Tibial nerve (tissue), 4 donors: ENCODE measurements at places on chromosomes 16 and 17. TPM values are rescaled to one million over a fixed set of nuclear protein-coding genes. Genes with fewer than 3 reads are reported as not detected.

- H3K4me3 ChIP-seq: no peak overlapping the region
- H3K36me3 ChIP-seq: no peaks in the 10 kb centered on the region
- no peaks in the 10 kb centered on the region for H3K4me1 ChIP-seq
- no peaks in the 10 kb centered on the region for H3K27me3 ChIP-seq
Measured at GRCh38 chr17:37318931-37319594, 56.7 kb upstream of the C17orf78 start.

DNA sequence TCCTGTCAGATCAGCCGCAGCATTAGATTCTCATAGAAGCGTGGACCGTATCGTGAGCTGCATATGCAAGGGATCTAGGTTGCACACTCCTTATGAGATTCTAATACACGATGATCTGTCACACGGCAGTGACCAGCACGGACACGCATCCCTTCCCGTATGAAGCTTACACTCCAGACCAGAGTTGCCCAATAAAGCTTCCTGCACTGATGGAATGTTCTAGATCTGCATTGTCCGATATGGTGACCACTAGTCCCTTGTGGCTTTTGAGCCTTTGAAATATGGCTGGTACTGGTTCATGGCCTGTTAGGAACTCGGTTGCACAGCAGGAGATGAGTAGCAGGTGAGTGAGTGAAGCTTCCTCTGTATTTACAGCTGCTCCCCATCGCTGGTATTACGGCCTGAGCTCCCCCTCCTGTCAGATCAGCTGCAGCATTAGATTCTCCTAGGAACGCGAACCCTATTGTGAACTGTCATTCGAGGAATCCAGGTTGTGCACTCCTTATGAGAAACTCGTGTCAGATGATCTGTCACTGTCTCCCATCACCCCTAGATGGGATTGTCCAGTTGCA, 49.8 kb upstream of the ZCCHC14 start:
- DNase-seq: no peak
- no peaks in the 10 kb centered on the region for H3K27me3 ChIP-seq
- H3K36me3 ChIP-seq: no peaks in the 10 kb centered on the region
- no peak overlapping the region for H3K27ac ChIP-seq
- no peaks in the 10 kb centered on the region for H3K4me1 ChIP-seq
- no peak overlapping the region for H3K4me3 ChIP-seq

DNA sequence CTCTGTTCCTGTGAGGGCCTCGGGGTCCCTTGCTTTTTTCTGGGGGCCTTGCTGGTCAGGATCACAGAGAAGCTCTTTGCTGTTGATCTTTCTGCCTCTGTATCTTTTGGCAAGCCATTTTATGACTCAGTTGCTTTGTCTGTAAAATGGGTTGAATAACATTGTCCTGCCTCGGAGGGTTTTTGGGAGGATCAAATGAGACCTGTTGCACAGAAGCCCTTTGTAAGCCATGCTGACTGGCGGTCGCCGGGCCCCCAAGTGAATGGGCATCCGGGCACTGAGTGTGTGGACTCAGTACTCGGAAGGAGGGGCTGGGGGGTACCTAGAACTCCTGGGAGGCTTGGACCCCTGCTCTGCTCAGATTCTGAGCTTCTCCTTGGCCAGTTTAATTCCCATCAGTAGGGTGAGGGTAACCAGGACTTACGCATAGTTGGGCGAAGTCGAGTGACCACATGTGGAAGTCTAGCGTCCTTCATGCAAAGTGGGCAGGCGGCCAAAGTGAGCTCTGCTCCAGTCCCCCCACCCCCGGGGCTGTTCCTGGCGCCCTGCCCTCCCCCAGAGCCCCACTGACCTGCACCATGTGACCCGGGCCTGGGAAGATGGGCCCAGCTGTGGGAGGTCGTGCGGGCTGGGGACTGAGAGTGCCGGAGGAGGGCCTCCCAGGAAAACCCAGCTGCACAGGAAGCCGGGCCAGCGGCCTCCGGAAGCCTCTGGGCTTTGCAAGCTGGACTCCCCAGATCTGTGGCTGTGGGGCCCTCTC, 284.0 kb downstream of the SEC14L1 start:
- no peaks in the 10 kb centered on the region for H3K27me3 ChIP-seq
- H3K27ac ChIP-seq: peak overlapping the region; percentile 74
- no peaks in the 10 kb centered on the region for H3K4me1 ChIP-seq
- no peaks in the 10 kb centered on the region for H3K36me3 ChIP-seq
- no peak overlapping the region for H3K4me3 ChIP-seq

- no peak overlapping the region for H3K4me3 ChIP-seq
- no peak overlapping the region for H3K27ac ChIP-seq
- no peaks in the 10 kb centered on the region for H3K4me1 ChIP-seq
- DNase-seq: no peak
- H3K36me3 ChIP-seq: peaks cover 33% of the 10 kb centered on the region
Measured at GRCh38 chr17:81722184-81723120, 10.4 kb downstream of the SLC25A10 start.

DNA sequence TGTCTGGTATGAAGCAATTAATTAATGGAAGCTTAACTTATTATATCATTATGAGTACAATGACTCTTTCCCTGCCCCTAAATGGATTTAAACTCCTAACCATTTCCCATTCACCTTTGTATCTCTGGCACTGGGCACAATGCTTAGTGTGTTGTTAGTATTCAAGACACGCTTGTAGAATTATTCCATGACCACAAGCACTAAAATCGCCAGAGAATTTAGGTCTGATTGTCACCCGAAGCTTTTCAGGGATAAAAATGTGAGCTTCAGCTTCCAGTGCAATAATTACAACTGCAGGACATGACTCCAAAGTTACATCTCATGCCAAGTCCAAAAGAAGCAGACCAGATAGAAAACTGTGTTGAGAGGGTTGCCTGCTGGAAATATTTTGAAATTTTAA, 101.6 kb downstream of the CDH8 start:
- H3K4me3 ChIP-seq: no peak overlapping the region
- DNase-seq: no peak
- no peaks in the 10 kb centered on the region for H3K4me1 ChIP-seq
- no peaks in the 10 kb centered on the region for H3K36me3 ChIP-seq
- no peak overlapping the region for H3K27ac ChIP-seq
- H3K27me3 ChIP-seq: no peaks in the 10 kb centered on the region

- peak; percentile 31 for DNase-seq
- H3K4me1 ChIP-seq: peaks cover 7% of the 10 kb centered on the region
- H3K4me3 ChIP-seq: peak overlapping the region; percentile 77
- H3K27ac ChIP-seq: peak overlapping the region; percentile 95
Measured at GRCh38 chr17:49193513-49194296, 16.7 kb downstream of the GNGT2 start.

- no peaks in the 10 kb centered on the region for H3K36me3 ChIP-seq
- H3K4me3 ChIP-seq: no peak overlapping the region
- peak overlapping the region; percentile 92 for H3K27ac ChIP-seq
- peaks cover 80% of the 10 kb centered on the region for H3K4me1 ChIP-seq
- DNase-seq: no peak
- H3K27me3 ChIP-seq: no peaks in the 10 kb centered on the region
Measured at GRCh38 chr16:75237398-75238131, 13.9 kb downstream of the BCAR1 start.

- no peaks in the 10 kb centered on the region for H3K36me3 ChIP-seq
- DNase-seq: no peak
- no peak overlapping the region for H3K4me3 ChIP-seq
- no peaks in the 10 kb centered on the region for H3K4me1 ChIP-seq
Measured at GRCh38 chr17:53264730-53265129, 558.0 kb upstream of the KIF2B start.

- no peaks in the 10 kb centered on the region for H3K36me3 ChIP-seq
- no peaks in the 10 kb centered on the region for H3K4me1 ChIP-seq
- H3K4me3 ChIP-seq: no peak overlapping the region
- H3K27ac ChIP-seq: no peak overlapping the region
- H3K27me3 ChIP-seq: no peaks in the 10 kb centered on the region
Measured at GRCh38 chr17:63140255-63140654, 174.2 kb downstream of the TANC2 start.

DNA sequence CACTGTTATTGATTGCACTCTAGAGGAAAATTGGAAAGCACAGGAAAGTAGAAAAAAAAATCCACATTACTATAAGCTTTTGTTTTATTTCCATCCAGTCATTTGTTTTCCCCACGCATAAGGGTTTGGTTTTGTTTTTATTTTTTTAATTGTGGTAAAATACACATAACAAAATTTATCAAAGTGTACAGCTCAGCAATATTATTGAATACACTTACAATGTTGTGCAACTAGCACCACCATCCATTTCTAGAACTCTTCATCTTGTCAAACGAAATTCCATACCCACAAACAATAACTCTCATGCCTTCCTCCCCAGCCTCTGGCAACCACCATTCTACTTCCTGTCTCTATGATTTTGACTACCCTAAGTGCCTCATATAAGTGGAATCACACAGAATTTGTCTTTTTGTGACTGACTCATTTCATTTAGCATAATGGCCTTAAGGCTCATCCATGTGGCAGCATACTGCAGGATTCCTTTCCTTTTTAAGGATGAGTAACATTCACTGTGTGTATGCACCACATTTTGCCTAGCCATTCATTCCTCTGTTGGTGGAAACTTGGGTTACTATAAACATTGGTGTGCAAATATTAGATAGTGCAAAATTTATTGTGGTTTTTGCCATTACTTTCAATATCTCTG, 11.1 kb downstream of the SPPL2C start:
- no peak overlapping the region for H3K4me3 ChIP-seq
- no peaks in the 10 kb centered on the region for H3K36me3 ChIP-seq
- no peaks in the 10 kb centered on the region for H3K4me1 ChIP-seq
- H3K27me3 ChIP-seq: peaks cover 60% of the 10 kb centered on the region

DNA sequence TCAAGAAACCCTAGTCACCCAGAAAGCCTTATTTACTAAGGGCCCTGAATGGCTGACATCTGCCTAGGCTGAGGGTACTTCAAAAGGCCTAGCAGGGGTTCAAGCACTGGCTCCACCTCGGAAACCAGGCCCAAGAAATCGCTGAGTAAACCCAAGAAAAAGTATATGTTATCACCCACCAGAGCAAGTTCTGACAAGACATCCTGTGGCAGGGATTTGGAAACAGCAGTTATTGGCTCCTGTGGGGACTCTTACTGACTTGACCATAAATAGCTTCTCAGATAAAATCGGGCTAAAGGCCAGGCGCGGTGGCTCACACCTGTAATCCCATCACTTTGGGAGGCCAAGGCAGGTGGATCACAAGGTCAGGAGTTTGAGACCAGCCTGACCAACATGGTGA, 12.2 kb downstream of the ATP6V0D1 start:
- H3K4me3 ChIP-seq: no peak overlapping the region
- no peak overlapping the region for H3K27ac ChIP-seq
- H3K36me3 ChIP-seq: no peaks in the 10 kb centered on the region

- H3K27ac ChIP-seq: no peak overlapping the region
- no peaks in the 10 kb centered on the region for H3K36me3 ChIP-seq
- H3K27me3 ChIP-seq: no peaks in the 10 kb centered on the region
- DNase-seq: no peak
Measured at GRCh38 chr16:17481736-17482135, 11.0 kb upstream of the XYLT1 start.

- no peak for DNase-seq
- H3K4me3 ChIP-seq: no peak overlapping the region
- H3K36me3 ChIP-seq: no peaks in the 10 kb centered on the region
Measured at GRCh38 chr16:50235581-50235980, 30.8 kb upstream of the ADCY7 start.

DNA sequence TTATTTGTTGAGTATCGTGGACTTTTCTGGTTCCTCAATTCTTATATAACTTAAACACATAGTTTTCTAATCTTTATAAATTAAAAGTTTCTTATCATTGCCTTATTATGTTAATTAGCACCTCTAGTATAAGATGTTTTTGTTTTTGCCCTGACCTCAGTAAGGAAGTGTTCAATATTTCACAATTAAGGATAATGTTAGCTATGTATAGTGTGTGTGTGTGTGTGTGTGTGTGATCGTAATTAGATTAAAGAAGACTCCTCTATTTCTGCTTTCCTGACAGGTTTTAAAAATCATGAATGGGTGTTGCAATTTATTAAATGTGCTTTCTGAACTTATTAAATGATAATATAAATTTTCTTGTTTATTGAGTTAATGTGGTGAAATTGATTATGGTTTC, 12.0 kb downstream of the IL21R start:
- DNase-seq: no peak
- H3K4me3 ChIP-seq: no peak overlapping the region
- H3K27me3 ChIP-seq: no peaks in the 10 kb centered on the region
- no peaks in the 10 kb centered on the region for H3K4me1 ChIP-seq
- no peak overlapping the region for H3K27ac ChIP-seq

DNA sequence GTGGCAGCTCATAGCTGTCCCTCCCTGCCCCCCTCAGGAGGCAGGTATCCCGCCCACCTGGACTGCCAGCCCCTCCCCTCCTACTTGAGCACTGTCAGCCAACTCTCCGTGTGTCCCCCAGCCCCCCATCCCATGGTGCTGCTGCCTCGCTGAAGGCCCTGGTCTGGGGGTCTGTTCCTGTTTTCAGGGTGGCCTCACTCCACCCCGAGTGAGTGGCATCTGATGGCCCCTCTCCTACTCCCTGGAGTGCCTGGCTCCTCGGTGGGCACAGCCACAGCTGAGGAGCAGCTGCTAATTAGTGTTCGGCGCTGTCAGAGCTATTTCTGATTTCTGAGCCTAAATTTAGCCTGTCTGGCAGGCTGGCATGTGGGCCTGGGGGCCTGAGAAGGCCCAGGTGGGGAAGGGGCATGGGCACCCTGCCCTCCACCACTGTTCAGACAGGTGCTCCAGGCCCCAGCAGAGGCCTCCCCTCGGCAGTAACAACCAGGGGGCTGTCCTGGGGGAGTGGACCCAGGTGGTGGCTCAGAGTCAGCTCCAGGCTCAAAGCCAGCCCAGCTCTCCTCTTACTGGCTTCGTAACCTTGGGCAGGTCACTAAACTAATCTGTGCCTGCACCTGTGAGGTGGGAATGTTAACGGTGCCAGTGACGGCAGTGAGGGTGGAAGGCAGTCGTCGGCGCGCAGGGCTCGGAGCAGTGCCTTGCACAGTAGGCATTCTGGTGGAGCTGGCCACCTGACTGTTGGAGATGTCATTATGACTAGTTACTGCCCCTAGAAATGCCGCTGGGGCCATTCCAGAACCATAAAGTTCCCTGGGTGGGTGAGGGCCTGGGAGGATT, 6.5 kb downstream of the FMNL1 start:
- H3K4me3 ChIP-seq: peak overlapping the region; percentile 1
- peak overlapping the region; percentile 86 for H3K27ac ChIP-seq
- DNase-seq: no peak
- no peaks in the 10 kb centered on the region for H3K27me3 ChIP-seq

The KRT12 gene
- total RNA-seq: not detected

The PLEKHG4 gene
- 25.6 TPM for total RNA-seq

The KREMEN2 gene
- total RNA-seq: not detected

The NPB gene
- total RNA-seq: 5.4 TPM

The CRHR1 gene
- total RNA-seq: not detected

The ODAD4 gene
- 5.2 TPM for total RNA-seq

The TM4SF5 gene
- total RNA-seq: not detected

The KCNH6 gene
- not detected for total RNA-seq

The ALDH3A1 gene
- not detected for total RNA-seq

The CWC25 gene
- 27.6 TPM for total RNA-seq

The DNAH2 gene
- under 0.01 TPM for total RNA-seq

The KRTAP3-1 gene
- total RNA-seq: not detected

The MMP25 gene
- total RNA-seq: 0.42 TPM

The KRT32 gene
- total RNA-seq: not detected

The C17orf50 gene
- total RNA-seq: not detected

The P3H4 gene
- total RNA-seq: 20.3 TPM

The ATP2C2 gene
- total RNA-seq: not detected
